ENCODE measurements at places on chromosomes 2 and 18. TPM values are rescaled to one million over a fixed set of nuclear protein-coding genes. Genes with fewer than 3 reads are reported as not detected.

WNT6 gene
- total RNA-seq = 0.84 TPM

PAX3 gene
- total RNA-seq = not detected

CCDC102B gene
- 3.9 TPM for total RNA-seq

CYP26B1 gene
- not detected for total RNA-seq

GALR1 gene
- not detected for total RNA-seq

TBR1 gene
- not detected for total RNA-seq

PSMD14 gene
- total RNA-seq = 27.0 TPM

DPYSL5 gene
- not detected for total RNA-seq

DNA sequence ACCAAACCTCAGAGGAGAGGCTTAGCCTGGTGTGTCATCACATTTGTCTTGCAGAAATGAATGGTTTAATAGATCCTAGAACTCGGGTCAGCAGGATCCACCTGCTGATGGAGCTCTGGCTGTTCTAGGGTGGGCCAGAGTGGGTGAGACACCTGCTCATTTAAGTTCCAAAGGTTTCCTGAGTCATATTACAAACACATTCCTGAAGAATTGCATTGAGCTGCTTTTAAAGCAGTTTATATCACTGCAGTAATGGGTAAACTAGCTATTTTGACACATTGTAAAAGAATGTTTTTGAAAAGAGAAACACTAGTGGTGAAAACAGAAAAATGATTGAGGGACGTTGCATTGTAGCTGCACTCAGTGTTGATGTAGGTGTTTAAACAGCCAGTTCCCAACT lies 175.3 kb upstream of the TCF4 start:
- no peak for DNase-seq

DNA sequence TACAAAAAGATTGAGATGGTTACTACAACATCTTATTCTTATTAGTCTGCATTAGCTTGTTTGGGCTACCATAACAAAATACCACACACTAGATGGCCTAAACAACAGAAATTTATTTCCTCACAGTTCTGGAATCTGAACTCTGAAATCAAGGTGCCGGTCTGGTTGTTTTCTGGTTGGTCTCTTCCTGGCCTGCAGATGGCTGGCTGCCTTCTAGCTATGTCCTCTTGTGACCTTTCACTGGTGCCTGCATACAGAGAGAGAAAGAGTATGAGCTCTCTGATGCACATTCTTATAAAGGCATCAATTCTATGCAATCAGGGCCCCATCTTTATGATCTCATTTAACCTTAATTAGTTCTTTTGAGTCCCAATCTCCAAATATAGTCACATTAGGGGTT lies 696.5 kb downstream of the TDRD15 start:
- DNase-seq = no peak

DNA sequence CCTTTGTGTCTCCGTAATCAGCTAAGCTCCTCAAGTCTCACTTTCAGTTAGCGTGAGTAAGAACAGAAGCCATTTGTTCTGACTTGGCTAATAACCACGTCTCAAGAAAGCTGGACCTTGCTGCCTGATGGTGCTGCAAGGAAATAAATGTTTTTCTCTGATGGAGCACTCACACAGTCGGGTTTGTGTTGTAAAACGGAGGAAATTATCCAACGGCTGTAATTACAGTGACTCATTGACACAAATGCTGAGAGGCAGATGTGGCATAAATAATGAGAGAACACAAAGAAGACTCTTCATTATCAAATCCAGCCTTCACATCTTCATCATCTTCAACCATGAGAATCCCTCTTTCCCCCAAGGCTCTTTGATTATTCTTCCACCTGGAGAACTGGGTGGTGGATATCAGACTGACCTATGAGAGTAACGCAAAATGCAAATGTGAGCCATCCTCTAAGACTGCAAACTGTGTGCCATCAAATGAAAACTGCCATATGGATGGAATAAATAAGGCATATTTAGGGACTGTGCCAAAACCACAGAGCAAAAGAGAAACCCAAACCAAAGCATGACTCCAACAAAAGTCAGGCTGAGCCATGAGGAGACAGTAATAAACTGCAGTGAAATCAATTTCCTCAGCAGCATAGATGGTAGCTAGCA lies 252.6 kb downstream of the RND3 start:
- no peak for DNase-seq

DNA sequence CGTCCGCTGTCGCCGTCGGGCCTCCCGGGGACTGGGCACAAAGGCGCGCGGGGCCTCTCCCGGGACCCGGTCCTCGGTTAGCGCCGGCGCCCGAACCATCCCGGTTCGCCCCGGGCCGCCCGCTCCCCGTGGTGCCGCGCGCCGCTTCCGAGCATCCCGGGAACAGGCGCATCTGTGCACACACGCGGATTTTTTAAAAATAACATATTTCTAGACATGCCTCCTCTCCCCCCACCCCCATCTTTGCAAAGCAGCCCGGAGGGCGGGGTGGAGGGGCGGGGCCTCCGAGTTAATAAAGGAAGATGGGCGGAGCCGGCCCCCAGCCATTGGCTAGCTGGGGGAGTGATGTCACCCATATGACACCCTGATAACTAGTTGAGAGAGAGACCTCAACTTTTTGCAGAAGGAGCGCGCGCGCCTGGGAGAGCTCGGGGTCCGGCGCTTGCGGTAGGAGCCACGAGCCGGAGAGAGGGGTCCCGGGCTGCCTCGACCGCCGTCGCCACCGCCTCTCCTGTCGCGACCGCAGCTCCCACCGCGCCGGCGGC lies at the start of gene SOX11:
Gene SOX11 (plus strand): TSS at position 400 of the 545 bp plus-strand sequence. CDS start 338 bp downstream, outside the sequence.
- peak; percentile 18 for DNase-seq

- no peak for DNase-seq
Observed at GRCh38 chr18:51603111-51603510, 405.6 kb upstream of the MEX3C start.

DNA sequence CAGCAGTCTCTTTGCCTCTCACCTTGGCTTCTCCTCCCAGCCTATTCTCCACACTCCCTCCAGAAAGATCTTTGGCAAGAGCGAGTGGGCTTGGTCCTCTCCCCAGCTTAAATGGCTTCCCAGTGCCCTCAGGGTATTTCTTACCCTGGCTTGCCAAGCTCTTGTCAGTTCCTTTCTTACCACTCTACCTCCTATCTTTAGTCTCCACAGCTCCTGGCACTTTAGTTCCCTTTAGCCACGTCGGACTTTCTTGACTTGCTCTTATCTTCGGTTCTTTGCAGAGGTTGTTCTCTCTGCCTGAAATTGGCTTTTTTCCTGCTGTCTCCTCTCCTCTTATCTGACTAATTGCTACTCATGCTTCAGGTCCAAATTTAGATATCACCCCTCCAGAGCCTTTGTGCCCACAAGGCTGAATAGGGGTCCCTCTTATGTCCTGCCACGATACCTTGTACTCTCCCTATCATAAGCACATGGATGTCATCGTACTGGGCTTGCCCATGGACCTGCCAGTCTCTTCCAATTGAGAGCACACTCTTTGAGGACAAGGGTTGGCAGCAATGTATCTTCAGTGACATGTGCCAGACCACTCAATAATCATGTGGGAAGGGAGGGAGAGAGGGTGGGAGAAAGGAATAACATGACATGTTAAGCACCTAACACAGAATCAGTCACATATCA lies 131.7 kb upstream of the CTAGE1 start:
- DNase-seq = no peak

GRCh38 chr2:98412751-98413458 lies 31.8 kb upstream of the INPP4A start:
- peak; percentile 83 for DNase-seq

GRCh38 chr2:57546478-57546877 lies 500.1 kb upstream of the VRK2 start:
- no peak for DNase-seq

- DNase-seq = no peak
Observed at GRCh38 chr2:196354186-196354585, 182.8 kb upstream of the STK17B start.

GRCh38 chr2:23489471-23490322 lies 104.7 kb downstream of the KLHL29 start:
- DNase-seq = no peak

DNA sequence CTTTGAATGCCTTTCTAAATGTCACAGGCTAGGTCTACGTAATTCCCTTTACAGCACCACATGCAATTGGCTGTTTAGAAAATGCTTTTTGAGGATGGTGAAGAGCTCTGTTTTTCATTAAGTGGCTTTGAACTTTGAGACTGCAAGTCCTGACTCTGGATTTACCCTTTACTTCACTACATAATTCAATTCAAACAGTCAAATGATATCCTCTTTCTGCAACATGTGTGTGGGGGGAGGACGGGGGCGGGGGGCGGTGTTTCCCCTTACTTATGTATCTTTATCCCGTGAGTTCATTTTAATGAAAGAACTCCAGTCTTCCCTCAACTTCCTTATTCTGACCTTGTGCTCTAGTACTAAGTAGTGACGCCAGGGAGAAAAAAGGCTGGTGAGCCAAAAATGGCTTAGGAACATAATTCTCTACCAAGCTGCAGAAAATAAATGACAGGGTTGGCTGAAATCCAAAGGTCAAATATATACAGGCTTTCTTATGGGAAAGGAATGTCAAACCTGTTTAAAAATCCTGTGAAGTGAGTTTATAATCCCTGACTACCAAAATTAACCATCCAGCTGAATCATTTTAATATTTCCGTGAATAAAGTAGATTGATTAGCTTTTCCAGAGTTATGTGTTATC lies 119.6 kb downstream of the SLC8A1 start:
- no peak for DNase-seq

- no peak for DNase-seq
Observed at GRCh38 chr2:45836316-45836715, 184.8 kb downstream of the PRKCE start.

GRCh38 chr18:23512641-23513040 lies 9.3 kb downstream of the RMC1 start:
- DNase-seq = peak; percentile 17

DNA sequence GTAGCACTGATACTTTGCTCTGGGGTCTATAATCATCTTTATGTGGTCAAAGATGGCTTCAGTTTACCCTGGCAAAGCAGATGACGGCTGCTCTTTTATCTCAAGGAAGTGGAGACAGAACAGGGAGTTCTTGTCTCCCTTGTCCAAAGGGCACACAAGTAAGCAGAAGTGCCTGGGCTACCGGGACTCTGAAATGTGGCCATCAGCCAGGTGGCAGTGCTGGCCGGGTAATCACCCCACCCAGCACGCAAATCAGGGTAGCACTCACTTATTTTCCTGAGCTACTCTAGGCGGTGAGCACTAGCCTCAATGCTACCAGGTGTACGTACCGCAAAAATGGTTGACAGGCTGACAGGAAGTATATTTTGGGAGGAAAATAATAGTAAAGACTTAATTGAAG lies 119.7 kb upstream of the ETAA1 start:
- DNase-seq = no peak

DNA sequence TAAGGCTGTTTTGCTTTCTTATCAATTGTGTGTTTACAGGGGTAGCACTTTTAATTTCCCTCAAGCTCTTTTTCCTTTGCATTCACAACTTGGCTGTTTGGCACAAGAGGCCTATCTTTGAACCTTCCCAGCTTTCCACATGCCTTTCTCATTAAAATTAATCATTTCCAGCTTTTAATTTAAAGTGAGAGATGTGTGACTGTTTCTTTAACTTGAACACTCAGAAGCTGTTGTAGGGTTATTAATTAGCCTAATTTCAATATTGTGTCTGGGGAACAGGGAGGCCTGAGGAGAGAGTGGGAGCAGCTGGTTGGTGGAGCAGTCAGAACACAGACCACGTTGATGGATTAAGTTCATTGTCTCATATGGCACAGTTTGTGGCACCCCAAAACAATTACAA lies 4.7 kb downstream of the ASB1 start:
- DNase-seq = no peak

DNA sequence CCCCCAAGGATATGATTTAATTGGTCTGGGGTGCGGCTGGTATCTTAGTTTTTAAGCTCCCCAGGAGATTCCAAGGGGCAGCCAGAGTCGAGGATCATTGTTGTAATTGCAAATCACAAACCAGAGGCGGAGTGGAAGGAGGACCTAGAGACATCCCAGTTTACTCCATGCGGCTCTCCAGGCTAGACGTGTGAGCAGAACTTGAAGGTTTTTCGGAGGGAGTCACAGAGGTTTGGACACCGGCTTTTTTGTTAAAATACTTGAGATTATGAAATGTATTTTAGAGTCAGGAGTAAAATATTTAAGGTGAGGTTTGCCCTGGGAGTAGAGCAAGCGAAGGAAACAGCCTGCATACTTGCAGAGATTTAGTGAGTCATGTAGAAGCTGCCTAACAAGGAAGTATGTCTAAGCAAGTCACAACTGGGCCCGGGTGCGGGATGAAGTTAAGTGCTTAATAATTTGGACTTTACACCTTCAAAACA lies 39.5 kb downstream of the TGOLN2 start:
- no peak for DNase-seq

DNA sequence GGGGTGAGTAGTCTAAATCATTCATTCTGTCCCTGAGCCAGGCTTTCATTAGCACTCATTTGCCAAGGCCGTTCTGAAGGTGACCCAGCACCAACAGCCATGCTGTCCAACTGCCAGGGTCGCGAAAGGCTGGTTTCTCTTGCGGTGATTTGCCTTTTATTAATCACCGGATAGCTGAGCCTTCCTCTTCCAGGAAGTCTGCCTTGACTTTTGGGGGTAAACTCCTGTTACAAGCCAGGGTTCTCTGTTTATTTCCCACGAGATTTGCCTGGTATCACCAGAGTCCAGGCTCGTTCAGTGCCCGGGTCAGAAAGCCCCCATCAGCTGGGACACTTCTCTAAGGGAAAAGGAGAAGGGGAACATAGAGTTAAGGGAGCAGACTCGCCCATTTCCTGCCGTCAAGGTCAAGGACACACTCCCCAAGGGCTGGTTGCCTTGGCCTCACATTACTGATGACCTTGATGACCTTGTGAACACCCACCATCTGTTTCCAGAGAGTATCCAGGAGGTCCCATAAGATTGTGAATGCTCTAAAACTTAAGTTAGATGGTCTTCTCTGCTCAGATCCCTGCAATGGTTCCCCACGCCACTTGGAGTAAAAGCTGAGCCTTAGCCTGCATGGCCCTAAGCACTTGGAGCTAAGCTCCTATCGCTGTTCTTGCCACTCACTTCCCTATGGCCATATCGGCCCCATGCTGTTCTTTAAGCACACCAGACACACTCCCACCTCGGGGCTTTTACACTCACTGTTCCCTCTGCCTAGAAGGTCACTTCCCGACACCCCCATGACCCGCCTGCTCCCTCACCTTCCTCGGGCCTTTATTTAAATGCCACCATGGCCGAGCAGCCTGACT lies 118.0 kb upstream of the STPG4 start:
- no peak for DNase-seq

DNA sequence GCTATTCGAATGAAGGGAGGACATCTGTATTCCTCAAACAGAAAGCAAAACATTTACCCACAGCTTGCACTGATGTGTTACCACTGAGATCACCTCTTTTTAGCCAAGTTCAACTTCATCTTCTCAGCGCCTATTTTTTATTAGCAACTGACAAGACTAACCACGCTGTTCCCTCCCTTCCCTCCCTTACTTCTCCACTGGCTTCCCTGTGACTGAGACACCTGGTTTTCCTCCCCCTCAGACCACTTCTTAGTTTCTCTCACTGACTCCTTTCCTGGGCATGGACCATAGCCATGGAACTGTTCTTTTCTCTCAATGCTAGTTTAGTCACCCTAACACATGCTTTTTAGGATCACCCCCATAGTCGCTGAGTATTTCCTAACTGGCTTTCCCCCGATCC lies 3.3 kb downstream of the L3MBTL4 start:
- DNase-seq = no peak

Data from B cell (primary cell).